ENCODE measurements at places on chromosomes 2 and 18.

- no peak for DNase-seq
These were observed 30.6 kb upstream of the CHRNA1 start for GRCh38 chr2:174794851-174795374.

DNA sequence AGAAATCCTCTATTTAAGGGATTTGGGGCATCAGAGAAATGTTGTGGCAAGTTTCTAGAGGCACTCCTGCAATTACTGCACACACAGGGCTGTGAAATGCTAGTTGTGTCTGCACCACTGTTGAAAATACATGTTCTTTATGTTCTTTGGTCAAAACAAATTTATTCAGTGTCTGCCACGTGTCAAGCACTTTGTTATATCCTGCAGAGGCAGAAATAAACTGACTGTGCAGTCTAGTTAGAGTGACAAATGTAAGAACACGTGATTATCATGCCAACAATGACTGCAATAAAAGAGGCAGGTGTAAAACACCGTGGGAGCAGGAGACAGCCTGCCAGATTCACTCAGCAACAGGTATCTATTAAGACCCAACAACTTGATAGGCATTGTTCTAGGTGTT is 423.3 kb downstream of the LRP1B start:
- DNase-seq, result no peak

DNA sequence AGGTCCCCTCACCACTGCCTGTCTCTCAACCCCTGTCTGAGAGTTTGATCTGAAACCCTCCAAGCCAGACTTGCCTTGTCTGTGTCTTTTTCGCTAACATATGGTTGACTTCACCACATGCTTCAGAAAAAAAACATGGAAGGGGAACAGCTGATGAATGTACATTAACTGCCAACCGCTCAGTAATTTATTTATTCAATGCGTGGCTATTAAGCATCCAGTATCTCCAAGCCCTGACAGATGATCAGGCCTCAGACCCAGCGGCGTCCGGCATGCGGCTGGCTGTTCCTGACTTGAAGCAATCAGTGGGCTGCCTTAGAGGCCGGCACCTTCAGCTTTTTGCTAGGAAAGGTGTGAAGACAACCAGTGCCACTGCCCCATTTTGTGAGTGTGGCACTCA is 62.3 kb downstream of the NGEF start:
- no peak for DNase-seq

- DNase-seq, result no peak
These were observed 155.1 kb downstream of the LPIN1 start for GRCh38 chr2:11901351-11902069.

- no peak for DNase-seq
These were observed 39.8 kb downstream of the TTN start for GRCh38 chr2:178767094-178768060.

DNA sequence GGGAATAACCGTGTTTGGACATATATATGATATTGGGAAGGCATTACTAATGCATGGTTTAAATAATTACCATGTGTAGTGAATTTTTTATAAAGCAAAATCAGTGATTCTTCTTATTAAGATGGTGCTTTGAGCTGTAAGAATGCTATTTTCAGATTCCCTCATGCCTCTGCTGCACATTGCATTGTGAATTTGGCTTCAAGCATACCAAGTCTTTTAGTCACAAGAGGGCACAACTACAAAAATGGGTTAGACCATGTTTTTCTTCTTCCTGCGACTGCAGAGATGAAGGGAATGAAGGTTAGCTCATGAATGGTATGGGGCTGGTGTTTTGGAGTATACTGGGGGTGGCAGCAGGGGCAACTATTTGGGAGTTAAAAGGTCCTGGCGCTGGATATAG is 320.1 kb downstream of the SLC4A3 start:
- no peak for DNase-seq

- peak; percentile 57 for DNase-seq
These were observed 53.4 kb downstream of the LIMS1 start for GRCh38 chr2:108587621-108588020.

DNA sequence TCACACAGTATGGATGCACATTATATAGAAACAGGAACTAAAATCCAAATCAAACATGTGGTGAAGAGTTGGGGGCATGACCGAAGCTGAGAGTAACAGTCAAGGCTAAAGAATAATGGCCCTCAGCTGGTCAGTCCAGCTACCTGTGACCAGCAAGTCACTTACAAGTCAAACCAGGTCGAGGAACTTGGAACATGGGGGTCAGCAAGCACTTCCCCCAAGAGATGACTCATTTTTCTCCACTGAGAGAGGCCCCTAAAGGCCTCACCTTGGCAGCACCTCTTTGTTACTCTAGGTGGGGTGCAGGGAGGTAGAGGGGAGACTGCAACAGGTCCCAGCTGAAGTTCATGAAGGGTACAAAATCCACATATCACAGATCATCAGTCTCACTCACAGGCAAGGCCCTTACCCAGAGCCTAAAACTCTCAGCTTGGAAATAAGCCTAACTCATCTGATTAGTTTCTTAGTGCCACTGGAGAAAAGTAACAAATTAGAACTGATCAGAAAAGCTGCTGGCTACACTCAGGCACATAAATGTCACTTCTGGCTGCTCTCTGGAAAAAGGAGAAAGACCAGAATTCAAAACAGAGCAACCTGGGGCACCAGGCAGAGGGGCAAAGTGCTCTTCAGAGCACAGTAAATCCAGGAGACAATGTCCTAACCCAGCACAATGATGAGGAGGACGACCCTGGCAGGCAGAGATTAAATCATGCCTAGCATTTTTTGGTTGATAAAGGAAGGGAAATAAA is 4.0 kb downstream of the SDC1 start:
- no peak for DNase-seq

DNA sequence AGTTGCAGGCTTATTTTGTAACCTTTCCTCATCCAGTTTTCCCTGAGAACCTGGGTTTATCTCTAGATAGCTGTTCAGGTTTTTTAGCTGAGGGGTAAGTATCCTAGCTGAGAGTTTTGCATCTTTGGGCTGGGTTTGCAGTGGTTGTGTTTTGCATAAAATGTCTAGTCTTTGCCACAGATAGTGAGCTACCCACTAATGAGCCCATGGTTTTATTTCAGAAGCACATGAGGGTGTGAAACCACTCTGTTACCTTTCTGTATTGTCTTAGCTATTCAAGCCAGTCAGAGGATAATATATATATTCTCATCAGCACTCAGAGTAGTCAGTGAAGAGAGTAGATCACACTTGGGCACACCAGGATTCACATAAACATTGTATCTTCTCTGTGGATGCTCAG is 24.6 kb upstream of the TXNDC2 start:
- DNase-seq, result no peak

- no peak for DNase-seq
These were observed 291.2 kb upstream of the DDX18 start for GRCh38 chr2:117523267-117523666.

- no peak for DNase-seq
These were observed 20.9 kb downstream of the GKN2 start for GRCh38 chr2:68931799-68932198.

Data from epithelial cell of proximal tubule (primary cell).